Stimulated activated memory B cell treated with anti-CD40 and anti-IgM and Interleukin-4, amounts not matched to agents 10 μg/mL and 1 μg/mL and 100 μg/mL, for 72 hours (primary cell): ENCODE measurements at places on chromosomes 12 and 14.

DNA sequence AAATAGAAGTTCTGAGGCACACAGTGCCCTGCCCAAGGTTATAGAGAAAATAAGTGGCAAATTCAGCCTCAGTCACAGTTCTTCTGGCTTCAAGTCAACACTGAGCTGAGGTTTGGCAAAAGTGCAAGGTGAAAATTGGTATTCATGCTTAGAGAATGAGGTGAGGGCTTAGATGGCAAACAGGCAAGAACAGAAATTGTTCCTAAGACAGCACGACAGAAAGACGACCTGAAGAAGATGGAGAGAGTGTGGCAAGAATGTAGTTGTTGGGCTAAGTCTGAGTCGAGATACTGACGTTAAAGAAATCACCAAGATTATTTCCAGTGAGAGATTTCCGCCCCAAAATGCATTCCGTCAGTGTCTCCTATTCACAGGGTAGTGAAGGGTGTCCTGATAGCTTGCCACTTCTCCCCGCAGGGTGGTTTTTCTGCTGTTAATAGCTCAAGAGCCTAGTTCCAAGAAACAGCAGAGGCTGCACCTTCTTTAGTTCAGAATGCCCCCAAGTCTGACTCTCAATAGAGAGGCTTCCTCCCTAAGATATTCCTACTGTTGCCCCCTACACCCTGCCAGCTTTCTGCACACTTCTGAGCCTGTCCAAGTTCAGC, 260.8 kb upstream of the AMIGO2 start:
- ATAC-seq, result no peak

DNA sequence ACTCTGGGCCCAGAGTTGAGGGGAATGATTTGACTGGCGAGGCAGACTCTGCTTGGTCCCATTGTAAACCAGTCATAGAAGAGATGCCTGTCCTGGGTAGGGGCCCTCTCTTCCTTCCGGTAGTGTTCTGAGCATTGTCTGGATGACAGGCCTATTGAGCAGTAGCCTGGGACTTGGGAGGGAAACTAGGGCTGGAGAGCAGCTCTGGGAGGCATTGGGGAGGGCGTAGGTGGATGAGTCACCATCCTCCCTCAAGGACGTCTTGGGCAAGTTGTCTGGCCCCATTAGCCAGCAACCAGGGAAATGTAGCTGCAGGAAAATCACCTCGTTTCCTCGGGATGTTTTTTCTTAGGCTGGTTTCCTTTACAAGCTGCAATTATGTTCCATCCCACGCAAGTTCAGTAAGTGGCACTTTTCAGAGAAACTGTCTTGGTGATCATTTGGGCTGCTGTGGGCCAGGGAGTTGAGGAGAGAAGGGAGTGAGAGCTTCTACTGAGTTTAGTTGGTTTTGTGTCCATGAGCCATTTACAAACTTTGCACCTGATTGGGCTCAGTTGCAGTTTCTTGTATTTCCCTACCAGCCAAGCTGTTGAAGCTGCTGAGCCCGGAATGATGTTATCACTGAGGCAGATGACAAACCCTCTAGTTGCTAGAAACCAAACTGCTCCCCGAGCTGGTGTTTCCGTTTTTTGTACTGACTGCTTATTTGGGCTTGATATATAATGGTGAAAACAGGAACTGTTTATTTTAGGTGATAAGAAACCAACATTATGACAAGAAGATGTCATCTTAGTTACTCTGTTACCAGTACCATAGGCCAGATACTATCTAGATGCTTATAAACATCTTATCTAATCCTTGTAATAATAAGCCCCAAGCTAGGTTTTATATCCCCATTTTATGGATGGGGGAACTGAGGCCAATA, 147.6 kb downstream of the CHST11 start:
- ATAC-seq, result peak; percentile 86

GRCh38 chr12:112163056-112163455, 37.7 kb downstream of the TRAFD1 start:
- no peak for ATAC-seq

GRCh38 chr14:32720927-32721326, 217.8 kb upstream of the NPAS3 start:
- no peak for ATAC-seq

GRCh38 chr14:23544511-23545447, 6.8 kb downstream of the ZFHX2 start:
- ATAC-seq, result no peak

DNA sequence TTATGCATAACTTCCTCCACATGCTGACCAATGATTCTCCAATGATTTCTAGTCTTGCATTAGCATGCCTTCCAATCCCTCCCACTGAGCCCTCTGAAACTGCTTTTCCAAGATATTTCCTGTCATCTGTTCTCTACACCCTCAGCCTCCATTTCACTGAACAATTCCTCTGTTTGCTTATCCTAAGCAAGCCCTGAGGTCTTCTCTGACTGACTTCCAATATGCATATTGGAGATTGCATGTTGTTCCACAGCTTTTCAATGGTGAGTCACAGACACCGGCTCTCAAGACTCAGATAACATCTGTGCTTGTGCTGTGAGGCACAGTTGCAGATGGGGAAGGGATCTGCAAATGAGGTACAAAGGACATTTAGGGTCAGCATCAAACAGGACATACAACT, 141.0 kb downstream of the SLC16A7 start:
- ATAC-seq, result no peak

GRCh38 chr14:23929822-23930294, 23.7 kb upstream of the DHRS4 start:
- peak; percentile 77 for ATAC-seq

DNA sequence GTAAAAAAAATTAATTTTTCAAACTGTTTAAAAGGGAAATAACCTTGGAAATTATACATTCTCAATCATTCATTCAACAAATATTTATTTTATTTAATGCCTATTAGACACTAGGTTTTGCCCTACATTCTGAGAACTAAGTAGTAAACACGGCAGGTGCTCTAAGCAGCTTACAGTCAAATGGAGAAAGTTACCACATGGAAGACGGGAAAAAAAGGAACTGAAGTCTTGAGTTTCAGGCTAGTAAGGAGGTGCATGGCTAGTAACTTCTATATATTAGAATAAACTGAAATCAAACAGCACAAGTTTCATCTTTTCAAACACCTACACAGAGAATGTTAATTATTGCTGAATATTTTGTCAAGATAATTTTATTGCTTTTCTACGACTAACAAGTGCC, 52.9 kb downstream of the C12orf42 start:
- peak; percentile 52 for ATAC-seq

- peak; percentile 73 for ATAC-seq
Measured at GRCh38 chr12:9669534-9669933, at the start of gene CLEC2D. Gene CLEC2D (plus strand): TSS chr12:9669713. CDS start chr12:9669735, 22 bp downstream.

DNA sequence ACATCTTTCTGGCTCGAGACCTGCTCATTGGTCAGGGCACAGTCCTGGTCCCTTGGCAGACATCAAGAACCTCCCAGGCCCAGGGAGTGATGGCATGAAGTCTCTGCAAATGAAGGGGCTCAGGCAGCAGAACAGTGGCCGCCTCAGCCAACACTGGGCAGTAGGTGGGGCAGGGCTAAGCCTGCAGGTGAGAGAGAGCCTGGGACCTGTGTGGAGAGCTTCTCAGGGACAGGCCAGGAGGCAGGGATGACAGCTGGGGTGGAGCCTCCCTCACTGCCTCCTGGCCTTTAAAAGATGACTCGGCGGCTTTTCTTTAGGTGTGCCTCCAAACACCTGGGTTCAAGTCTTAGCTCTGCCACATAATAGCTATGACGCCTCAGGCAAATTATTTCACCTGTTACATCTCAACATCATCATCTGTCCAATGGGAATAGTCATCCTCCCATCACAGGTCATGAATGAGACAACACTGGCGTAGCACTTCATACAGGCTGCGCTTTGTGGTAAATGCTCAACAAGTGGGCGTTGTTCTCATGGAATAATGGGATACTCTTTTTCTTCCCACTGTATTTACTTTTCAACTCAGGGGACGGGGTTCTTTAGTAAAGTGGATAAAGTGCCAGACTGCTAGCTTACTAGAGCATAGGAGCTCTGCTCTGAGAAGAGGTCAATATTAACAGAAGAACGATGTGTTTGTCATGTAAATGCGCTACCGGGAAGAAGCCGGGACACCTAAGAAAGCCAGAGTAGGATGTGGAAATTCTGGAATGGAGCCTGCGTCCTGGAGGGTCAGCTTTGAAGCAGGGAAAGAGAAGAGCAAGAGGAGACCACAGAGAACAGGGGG, 277.4 kb downstream of the FOXN3 start:
- ATAC-seq, result no peak

- ATAC-seq, result peak; percentile 77
Measured at GRCh38 chr14:71355324-71356201, 448.3 kb downstream of the PCNX1 start.

GRCh38 chr12:105477873-105478272, 147.4 kb downstream of the C12orf75 start:
- ATAC-seq, result no peak

GRCh38 chr14:100116134-100116533, 43.3 kb downstream of the DEGS2 start:
- ATAC-seq, result no peak

GRCh38 chr14:68693926-68694325, 98.9 kb downstream of the ZFP36L1 start:
- ATAC-seq, result no peak

GRCh38 chr14:31200702-31200990, 6.9 kb downstream of the HECTD1 start:
- no peak for ATAC-seq

GRCh38 chr12:2804393-2805142, 7.9 kb upstream of the ITFG2 start:
- peak; percentile 34 for ATAC-seq

DNA sequence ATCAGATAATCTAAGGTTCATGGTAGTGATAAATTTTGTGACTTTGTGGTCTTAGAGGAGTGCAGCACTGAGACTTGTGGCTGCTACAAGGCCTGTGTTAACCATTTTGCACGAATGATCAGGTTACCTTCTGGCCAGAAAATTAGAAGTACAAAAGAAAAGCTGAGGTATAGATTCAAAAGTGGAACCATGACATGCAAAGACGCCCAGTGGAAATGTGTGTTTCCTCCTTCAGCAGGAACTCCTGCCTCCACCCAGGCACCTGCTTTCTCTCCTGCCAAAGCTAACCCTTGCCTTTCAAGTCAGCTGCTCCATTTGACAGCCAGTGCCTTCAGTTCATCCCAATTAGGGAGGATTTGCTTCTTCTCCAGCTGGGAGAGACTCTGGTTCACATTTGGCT, 10.1 kb downstream of the PDE6H start:
- no peak for ATAC-seq

DNA sequence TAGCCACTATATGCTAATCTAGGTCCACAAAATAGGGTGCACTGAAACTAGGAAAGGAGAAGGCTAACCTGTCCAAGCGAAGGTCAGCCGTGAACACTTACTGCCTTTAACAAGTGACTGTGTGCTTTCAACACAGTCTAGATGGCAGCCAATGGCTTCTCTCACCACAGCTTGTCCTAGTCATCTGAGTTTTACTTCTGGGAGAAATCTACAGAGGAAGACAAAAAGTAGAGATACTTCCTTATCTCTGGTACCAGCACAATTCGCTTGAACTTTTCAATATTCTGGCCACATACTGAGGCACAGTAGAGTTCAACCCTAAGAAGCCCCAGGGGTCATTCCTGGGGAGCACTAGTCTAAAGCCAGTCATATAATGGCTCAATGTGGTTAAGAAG, 176.9 kb downstream of the BTG1 start:
- no peak for ATAC-seq

GRCh38 chr14:101004176-101004575, 100.7 kb upstream of the RTL1 start:
- ATAC-seq, result no peak

DNA sequence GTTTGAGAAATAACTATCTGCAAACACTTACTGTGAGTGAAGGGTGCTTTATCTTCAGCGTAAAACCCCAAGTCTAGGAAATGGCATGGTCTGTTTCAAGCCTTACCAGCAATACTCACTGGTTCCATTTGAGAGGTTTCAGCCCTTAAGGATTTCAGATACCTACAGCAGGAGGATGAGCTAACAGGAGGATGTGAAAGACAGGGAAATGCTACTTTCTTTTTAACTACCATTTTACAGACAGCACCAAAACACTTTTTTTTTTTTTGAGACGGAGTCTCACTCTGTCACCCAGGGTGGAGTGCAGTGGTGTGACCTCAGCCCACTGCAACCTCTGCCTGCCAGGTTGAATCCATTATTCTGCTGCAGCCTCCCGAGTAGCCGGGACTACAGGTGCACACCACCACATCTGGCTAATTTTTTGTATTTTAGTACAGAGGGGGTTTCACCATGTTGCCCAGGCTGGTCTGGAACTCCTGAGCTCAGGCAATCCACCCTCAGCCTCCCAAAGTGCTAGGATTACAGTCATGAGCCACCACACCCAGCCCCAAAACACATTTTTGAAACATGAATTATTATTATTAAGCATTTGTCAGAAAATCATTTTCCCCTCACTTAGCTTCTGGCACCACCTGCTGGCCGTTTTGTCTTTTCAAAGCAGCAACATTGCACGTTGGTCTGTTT, 4.6 kb downstream of the MTRFR start:
- peak; percentile 3 for ATAC-seq

DNA sequence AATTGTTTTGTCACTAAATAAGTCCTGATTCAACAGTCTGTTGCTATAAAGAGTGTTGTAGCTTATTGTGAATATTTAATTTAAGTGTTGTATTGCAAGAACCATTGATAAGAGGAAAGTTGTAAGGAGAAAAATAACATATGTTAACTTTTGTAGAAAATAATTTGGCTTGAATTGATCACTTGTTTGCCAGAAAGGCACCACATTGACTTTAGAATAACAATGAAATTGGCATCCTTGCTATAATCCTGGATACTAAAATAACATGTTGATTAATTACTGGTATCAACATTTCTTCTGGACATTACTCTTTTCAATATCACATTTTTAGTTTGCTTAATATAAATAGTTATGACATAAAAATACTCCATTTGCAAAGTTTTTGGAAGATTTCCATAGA, 159.0 kb downstream of the MGAT4C start:
- no peak for ATAC-seq

- peak; percentile 84 for ATAC-seq
Measured at GRCh38 chr14:105093431-105094192, 28.4 kb upstream of the GPR132 start.

GRCh38 chr14:58426670-58427280, 556 bp downstream of the TIMM9 start:
- ATAC-seq, result peak; percentile 77

- peak; percentile 35 for ATAC-seq
Measured at GRCh38 chr12:121132601-121133481, at the start of gene P2RX7. Gene P2RX7 (plus strand): TSS chr12:121132876. CDS start chr12:121132971, 95 bp downstream.

DNA sequence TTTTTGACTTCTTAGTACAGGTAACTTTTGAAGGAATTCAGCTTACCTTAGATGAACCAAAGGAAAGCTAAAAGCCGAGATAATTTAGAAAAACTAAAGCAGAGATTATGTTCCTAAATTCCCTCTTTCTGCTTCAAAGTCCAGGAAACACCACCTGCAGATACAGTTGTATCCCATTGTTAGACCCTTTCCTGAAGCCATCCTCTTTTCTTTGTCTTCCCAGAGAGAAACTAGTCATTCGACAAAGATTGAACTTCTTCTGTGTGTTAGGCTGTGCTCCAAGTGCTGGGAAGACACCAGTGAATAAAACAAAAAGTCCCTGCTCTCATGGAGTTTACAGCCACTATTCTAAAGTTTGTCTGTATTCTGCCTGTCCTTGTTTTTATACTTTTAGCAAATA, 29.3 kb downstream of the PPM1A start:
- no peak for ATAC-seq
